HepG2 (cell line): ENCODE measurements at places on chromosomes 13 and 19.
A peak's percentile ranks its signal among the peaks of the same experiment; 100 is the strongest.

DNA sequence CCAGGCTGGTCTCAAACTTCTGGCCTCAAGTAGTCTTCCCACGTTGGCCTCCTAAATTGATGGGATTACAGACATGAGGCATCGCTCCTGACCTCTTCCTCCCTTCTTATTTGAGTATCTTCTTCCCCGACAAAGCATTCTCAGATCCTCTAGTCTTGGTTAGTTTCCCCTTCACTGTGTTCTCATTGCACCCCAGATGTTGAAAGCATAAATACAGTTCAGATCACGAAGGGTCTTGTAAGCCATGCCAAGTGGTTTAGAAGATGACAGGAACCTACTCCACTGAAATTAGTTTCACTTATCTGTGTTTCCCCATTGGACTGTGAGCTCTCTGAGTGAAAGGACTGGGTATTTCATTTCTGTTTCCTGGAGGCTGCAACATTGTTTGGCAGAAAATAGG lies 100.7 kb downstream of the DGKH start:
- DNase-seq = no peak

GRCh38 chr19:1844513-1845124 lies 3.7 kb downstream of the REXO1 start:
- DNase-seq = no peak

DNA sequence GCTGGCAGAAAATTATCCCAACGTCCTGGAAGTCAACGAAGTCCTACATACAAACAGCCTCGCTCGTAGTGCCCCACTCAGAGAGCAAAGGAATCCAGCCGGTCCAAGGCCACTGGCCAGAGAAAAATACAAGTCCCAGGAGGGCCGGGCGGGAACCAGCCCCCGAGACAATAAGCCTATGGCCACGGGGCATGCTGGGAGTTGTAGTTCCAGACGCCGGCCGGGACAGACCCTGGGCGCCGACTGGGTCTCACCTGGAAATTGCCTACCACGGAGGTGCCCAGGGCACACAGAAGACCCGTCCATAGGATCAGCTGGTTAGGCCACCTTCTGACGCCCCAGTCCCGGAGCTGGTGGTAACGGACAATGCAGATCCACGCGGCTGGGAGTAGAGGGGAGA lies 5.4 kb downstream of the TMEM150B start:
- DNase-seq = no peak

- DNase-seq = peak; percentile 66
These were observed 7.3 kb downstream of the RPS16 start for GRCh38 chr19:39428283-39429112.

- no peak for DNase-seq
These were observed 63.1 kb upstream of the RNF113B start for GRCh38 chr13:98240135-98240534.

- DNase-seq = no peak
These were observed 5.8 kb downstream of the FUZ start for GRCh38 chr19:49807058-49807903.
